ENCODE measurements at places on chromosomes 2 and 18.

- no peak for DNase-seq
Measured at GRCh38 chr2:234462218-234462992, 34.5 kb downstream of the ARL4C start.

DNA sequence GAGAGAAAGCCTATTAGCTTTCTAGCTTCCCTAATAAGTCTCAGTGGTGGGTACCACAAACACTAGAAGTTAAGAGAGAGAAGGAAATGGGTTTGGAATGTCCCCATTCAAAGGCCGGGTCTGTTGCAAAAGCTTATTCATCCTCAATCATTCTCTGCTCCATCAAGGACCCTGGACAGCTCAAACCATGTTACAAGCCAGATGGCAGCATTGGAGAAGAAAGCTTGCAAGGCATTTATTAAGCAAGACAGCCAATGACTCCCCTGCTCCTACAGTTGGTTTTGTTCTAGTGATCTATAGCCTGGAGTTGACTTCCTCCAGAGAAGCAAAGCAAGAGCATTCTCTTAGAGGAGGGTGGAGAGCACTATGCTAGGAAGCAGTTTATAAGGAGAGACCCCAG, 86.9 kb upstream of the LMAN1 start:
- DNase-seq: peak; percentile 25

DNA sequence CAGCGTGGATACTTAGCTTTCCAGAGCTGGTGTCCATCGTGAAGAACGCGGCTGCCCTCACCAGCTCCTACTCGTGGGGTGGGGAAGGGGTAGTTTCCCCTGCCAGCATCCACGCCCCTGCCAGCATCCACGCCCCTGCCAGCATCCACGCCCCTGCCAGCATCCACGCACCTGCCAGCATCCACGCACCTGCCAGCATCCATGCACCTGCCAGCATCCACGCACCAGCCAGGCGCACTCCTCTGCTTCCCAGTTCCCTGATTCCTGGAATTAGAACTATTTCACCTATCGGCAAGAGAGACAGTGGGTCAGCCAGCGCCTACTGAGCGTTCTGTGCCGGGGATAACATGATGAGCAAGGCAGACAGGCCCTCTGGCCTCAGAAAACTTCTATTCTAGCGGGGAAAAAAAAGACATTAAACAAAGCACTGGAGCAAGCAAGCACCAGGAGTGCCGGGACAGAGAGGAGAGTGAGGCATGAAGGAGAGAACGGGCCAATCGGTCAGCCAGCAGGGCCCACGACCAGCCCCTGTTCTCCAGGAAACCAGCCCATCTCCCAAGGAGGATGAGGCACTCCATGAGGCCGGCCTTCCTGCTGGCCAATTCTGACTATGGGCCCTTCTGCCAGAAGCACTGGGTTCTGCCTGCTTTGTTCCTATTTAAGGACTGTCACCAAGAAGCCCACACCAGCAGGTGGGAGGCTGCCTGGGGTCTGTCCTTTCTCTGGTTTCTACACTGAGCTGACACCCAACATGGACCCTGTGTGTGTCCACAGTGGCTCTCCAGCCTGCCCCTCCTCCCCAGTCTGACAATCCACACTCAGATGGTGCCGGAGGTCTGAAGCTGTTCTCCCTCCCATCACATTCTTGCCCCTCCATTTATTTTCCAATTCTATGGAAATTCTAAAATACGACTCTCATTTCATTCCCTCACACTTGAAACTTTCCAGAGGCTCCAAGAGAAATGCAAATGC, 78.4 kb upstream of the SALL3 start:
- DNase-seq: no peak

DNA sequence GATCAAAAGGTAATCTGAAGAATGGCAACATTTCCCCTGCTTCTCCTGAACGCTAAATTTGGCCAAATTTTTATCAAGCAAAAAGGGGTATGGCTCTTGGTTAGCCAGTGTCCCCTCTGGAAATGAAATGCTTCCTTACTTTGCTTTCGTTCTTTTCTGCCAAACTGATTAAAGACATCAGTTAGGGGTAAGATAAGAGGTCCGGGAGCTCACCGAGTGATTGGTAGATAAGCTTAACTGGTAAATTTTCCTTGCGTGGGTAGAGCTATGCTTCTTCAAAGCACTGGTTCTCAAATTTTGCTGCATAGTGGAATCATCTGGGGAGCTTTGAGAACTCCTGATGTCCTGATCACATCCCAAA, 62.7 kb upstream of the MAPRE2 start:
- DNase-seq: no peak

DNA sequence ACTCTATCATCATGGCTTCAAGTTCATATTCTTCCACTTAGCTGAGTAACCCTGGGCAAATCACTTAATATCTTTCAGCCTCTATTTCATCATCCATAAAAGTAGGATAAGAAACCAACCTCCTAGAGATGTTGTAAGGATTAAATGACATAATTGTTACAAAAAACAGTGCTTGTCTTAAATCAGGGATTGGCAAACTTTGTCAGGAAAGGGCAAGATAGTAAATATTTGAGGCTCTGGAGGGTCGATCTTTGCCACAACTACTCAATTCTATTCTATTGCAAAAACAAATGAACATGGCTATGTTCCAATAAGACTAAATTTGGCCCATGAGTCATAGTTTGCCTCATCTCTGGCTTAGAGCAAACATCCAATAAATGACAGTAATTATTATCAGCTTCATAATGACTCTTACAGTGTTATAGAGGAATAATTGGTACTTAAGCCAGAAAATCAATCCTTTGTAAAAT, 184.7 kb downstream of the SATB2 start:
- DNase-seq: no peak

DNA sequence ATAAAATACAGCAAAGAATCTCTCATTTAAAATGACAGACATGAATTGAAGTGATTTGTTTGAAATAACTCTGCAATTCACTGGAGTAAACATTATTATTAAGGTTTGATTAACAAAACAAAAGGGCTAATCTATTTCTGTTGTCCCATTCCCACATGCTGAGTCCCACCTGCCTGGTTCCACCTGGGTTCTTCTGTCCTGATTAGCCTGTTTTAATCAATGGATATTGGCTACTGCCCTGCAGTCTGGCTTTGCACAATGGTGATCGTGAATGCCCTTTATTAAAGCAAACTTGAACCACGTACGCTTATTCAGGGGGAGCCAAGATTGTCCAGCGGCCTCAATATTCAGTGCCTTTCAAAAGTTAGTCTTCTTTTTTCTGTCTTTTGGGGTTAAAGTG, 72.8 kb upstream of the CDH19 start:
- DNase-seq: no peak

GRCh38 chr18:78368726-78369125, 610.9 kb upstream of the SALL3 start:
- no peak for DNase-seq

- DNase-seq: no peak
Measured at GRCh38 chr2:182445391-182445965, 18.6 kb upstream of the PDE1A start.

- peak; percentile 80 for DNase-seq
Measured at GRCh38 chr18:79402977-79403722, 7.4 kb downstream of the NFATC1 start.

GRCh38 chr18:77168811-77169311, 36.3 kb upstream of the MBP start:
- DNase-seq: no peak

GRCh38 chr2:232890896-232891601, 21.0 kb downstream of the SNORC start:
- no peak for DNase-seq

DNA sequence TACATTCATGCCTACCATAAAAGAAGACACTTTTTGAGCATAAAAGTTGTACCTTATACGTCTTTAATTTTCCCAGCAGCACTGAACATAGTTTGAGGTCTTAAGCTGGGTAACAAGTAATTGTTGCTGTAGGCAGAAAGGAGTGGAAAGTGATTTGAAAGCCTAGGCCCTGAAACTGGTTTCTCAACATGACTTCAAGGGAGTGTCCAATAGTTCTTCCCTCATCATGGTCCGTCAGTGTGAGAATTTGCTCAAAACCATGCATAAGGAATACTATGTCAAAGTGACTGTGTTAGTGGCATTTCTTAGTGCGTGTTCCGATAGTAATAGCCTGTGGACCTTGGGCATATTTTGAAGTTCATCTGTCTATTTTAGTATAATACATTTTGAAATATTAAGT, 463.1 kb downstream of the PTPRM start:
- DNase-seq: no peak

DNA sequence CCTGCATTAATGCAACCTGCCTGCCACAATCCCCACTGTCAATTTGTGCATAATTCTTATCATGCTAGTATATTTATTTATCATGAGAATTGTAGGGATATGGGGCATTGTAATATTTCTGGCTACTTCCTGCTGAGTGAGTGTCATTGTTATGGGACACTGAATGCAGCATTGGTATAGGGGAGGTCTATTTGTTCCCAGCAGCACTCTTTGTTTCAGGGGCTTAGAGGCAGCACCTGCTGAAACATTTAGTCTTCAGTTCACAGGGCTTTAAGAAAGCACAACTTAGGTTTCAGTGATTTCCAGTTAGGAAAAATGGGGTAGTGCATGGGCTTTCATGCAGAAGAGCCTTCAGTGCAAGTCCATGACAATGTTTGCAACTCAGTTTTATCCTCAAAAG, 23.6 kb downstream of the SULT1C3 start:
- DNase-seq: no peak

DNA sequence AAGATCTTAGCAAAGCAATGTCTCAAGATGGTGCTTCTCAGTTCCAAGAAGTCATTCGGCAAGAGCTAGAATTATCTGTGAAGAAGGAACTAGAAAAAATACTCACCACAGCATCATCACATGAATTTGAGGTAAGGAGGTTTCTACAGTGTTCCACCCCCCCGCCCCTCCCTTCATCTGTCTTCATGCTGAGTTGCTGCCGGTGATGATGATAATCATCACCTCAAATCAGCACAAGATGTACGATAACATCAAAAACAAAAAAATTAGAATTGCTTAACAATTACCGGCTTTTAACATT, 14.6 kb downstream of the UGP2 start:
- peak; percentile 92 for DNase-seq

DNA sequence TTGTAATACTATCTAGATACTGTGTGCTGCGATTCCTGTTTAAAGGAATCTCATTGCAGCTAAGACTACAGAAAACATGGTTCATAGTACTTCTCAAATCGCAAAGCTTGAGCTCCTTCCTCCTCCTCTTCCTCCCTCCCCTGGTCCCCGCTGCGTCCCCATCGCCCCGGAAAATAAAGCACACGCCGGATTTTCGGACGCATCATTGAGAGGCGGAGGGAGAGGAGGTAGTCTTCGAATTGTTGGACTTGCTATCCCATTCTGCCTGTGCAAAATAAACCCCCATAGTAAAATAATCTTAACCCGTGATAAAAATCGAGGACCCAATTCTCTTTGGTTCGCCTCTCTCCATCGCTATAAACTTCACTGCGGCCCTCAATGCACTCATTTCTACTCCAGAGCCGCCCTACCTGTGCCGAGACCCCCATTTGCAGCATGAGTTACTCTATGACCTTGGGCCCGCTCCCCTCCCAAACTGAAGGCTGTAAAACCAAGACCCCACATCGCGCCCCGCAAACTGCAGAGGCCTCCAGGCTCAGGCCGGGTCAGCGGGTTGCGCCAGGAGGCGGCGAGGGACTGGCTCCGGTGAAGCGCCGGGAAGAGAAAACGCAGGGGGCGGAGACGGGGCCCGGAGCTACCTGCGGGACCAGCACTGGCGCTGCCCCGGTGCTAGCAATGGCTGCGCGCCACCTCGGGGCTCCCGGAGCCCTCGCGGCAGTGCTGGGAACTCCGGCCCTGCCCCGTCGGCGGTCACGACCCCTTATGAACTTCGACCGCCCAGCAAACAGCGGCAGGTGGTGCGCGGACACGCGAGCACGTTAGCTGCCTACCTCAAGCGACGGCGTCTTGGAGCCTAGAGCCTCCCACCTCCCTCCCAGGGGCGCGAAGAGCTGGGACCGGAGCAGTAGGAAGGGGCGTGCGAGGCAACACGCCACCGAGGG, 649 bp downstream of the ESCO1 start:
- DNase-seq: peak; percentile 57

DNA sequence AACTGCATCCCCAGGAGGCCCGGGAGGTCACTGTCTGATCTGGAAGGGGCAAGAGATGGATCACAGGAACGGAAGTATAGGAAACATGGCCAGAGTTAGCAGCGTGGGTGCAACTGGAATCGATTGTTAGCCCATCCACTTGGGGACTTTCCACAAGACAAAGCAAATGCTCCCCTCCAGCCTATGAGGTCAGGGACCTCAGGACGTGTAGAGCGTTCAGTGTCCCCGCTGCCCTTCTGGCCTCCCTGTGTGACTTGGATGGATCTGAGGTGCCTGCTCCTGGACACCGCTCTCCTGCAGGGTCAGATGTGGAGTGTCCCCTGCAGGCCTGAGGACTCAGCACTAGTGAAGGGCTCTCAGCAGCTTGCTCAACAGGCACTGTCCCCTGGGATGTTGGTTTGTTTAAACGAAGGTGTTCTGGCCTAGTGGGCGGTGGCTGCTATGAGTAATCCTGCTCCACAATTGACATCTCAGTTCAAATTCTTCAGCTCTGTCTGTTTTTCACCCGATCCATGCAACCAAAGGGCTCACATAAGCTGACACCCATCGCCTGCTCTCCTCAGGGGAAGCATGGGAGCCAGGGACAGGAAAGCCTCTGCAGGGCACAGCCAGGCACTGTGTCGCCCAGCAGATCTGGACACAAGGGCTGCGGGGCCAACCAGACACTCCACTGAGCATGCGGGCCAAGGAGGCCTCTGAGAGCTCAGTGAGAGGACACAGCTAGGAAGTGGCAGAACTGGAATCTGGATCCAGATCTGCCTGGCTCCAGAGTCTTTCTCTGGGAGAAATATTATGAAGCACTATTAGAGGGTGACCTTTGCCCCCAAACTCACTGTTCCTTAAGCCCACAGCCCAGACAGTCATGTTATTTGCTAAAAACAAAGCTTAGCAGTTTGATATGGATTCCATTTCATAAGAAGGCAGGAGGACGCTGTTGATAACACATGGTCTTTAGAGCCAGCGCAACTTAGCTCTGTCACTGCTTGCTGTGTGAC, 78.5 kb downstream of the RHOB start:
- no peak for DNase-seq

DNA sequence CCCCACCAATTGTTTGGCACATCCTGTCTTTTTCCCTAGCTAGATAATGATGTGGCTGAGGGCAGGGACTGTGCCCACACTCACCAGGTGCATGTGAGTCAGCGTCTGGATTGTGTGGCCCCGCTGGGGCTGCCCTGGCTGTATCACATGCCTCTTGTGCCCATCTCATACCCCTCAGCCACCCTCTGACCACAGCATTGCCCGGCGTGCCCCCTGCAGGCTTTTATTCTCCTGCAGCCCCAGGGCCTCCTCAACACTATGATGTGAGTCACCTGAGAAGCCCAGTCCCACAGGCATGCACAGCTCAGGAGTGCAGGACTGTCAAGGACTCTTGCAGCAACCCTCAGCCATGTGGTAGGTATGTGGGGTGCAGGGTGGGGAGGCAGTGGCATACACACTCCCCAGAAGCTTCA, 14.8 kb upstream of the STEAP3 start:
- DNase-seq: no peak

GRCh38 chr2:29954316-29954715, 32.9 kb upstream of the ALK start:
- DNase-seq: no peak

GRCh38 chr18:9097349-9097748, 5.2 kb upstream of the NDUFV2 start:
- no peak for DNase-seq

Measured in hematopoietic multipotent progenitor cell treated with erythropoietin and hydrocortisone succinate and interleukin-3 and kit ligand, for 4 days (in vitro differentiated cells).